ENCODE measurements at places on chromosomes 11 and 22. TPM values are rescaled to one million over a fixed set of nuclear protein-coding genes. Genes with fewer than 3 reads are reported as not detected.

The OR10A2 gene
- total RNA-seq: not detected

The OR56A1 gene
- not detected for total RNA-seq

The ADM2 gene
- 6.7 TPM for total RNA-seq

The GLB1L2 gene
- total RNA-seq: 1.6 TPM

The HEPACAM gene
- not detected for total RNA-seq

The LIF gene
- 564 TPM for total RNA-seq

The SCN4B gene
- not detected for total RNA-seq

The EP300 gene
- total RNA-seq: 82.9 TPM

The PTPRCAP gene
- 351 TPM for total RNA-seq

The MICALL1 gene
- 31.3 TPM for total RNA-seq

The PACSIN3 gene
- total RNA-seq: 1.1 TPM

The DNAL4 gene
- total RNA-seq: 12.0 TPM

The NEFH gene
- 1.8 TPM for total RNA-seq

The UBQLN3 gene
- total RNA-seq: 0.17 TPM

The APOBEC3F gene
- total RNA-seq: 41.4 TPM

The DCPS gene
- total RNA-seq: 29.1 TPM

The RNF215 gene
- 11.3 TPM for total RNA-seq

The PRAME gene
- not detected for total RNA-seq
